Midbrain (tissue), 1 donor: ENCODE measurements at places on chromosomes 6 and 20.
A peak's percentile ranks its signal among the peaks of the same experiment; 100 is the strongest.

GRCh38 chr6:1326535-1327121, 14.7 kb downstream of the FOXQ1 start:
- DNase-seq, result no peak

GRCh38 chr20:30593572-30593971, 663.9 kb upstream of the DEFB115 start:
- DNase-seq, result no peak

- DNase-seq, result no peak
These were observed 9.9 kb downstream of the PPP1R16B start for GRCh38 chr20:38815446-38815845.

GRCh38 chr6:1182722-1183521, 129.0 kb upstream of the FOXQ1 start:
- no peak for DNase-seq

GRCh38 chr6:85637579-85637978, 5.1 kb downstream of the SYNCRIP start:
- DNase-seq, result no peak

DNA sequence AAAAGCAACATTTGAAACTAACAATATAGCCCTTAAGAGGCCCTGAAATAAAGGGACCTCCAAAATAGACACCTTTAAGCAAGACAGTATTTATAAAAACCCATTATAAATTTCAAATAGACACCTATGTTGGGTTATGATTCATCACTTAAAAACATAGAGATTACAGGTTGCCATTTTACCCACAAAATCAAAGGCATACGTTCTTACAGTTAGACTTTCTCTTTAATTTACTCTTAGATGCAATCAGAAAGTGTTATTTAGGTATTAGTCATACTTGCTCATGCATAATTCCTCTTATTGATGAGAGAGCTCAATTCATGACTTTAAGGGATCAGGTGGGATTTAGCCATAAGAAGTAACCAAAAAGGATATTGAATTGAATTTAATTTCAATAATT, 51.5 kb upstream of the TMEM200A start:
- no peak for DNase-seq

- no peak for DNase-seq
These were observed 229.4 kb downstream of the FNDC1 start for GRCh38 chr6:159398633-159399032.

- no peak for DNase-seq
These were observed 140.8 kb downstream of the PTPRK start for GRCh38 chr6:128379577-128379976.

DNA sequence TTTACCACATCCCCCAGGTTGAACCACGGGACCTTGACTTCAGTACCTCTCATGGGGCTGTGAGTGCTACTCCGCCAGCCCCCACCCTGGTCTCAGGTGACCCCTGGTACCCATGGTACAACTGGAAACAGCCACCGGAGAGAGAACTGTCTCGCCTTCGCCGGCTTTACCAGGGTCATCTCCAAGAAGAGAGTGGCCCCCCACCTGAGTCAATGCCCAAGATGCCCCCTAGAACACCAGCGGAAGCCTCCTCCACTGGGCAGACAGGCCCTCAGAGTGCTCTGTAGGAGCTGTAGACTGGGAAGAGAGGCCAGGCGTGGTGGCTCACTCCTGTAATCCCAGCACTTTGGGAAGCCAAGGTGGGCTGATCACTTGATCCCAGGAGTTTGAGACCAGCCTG, 1.2 kb upstream of the ATAT1 start:
- no peak for DNase-seq

DNA sequence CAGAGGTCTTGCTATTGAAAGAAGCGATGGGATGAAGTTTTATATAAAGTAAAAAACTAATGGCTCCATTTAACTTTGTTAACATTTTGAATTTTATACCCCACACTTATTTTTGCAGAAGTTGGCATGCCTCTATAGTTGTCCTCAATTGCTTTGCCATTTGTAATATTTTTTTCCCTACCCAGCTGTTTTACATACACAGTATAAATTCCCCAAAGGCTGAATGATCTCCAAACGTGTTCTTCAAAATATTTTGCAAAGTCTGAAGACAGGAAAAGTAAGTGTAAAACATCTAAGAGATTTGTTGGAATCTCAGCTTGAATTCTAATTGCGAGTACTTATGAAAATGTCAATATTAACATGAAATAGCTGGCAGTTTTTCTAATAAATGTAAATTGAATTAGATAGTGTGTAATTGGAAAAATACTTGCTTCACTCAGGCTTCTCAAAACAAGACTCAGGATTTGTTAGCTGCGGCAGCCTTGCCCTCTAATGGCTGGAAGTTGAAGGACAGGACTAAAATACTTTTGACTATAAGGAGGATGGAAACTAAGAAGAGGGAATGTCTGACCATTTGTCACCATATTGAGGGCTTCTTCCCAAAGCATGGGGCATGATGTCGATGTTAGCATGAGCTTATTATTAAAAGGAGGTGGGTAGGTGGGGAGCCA, 226.8 kb downstream of the UST start:
- peak; percentile 23 for DNase-seq

- DNase-seq, result no peak
These were observed 2.8 kb downstream of the KCTD20 start for GRCh38 chr6:36445621-36446020.

DNA sequence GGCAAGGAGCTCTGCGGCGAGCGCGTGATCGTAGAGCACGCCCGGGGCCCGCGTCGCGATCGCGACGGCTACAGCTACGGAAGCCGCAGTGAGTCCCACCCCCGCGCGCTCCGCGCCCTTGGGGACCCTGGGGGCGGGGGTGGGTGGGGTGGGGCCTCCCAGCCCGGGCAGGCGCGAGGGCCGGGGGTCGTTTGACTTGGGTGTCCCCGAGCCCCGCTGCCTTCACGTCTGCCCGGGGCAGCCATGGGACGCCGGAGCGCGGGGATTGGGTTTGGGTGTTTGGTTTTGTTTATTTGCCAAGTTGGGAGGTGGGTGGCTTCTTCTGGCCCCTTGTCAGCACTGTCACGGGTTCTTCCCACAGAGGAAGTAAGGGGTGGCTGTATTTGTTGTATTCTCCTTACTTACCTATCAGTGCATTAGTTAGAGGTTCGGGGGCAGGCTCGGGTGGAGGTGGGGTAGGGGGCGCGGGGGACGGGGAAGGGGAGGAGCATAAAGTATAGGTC, 777 bp downstream of the SRSF6 start:
- DNase-seq, result no peak

DNA sequence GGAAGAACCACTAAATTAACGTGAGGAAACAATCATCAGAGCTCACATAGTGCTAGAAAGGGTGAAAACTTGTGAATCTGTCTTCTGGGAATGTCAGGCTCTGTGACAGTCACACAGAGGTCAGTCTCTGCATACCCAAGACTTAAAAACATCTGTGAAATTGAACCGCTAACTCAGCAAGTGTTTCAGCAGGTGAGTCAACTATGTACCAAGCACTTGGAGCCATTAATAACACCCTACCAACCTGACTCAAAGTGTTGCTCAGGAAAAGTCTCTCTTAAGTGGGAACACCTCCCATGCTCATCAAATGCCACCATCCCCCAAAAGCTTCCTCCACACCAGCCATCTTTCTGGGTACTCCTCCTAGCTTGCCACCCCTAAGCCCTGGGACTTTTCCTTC, 92.3 kb upstream of the CARMIL1 start:
- no peak for DNase-seq

- DNase-seq, result no peak
These were observed 144.7 kb downstream of the MYO6 start for GRCh38 chr6:75893776-75894152.

GRCh38 chr6:63904650-63905248, 269.1 kb downstream of the PHF3 start:
- no peak for DNase-seq

GRCh38 chr20:20034486-20034885, 17.3 kb downstream of the NAA20 start:
- no peak for DNase-seq

DNA sequence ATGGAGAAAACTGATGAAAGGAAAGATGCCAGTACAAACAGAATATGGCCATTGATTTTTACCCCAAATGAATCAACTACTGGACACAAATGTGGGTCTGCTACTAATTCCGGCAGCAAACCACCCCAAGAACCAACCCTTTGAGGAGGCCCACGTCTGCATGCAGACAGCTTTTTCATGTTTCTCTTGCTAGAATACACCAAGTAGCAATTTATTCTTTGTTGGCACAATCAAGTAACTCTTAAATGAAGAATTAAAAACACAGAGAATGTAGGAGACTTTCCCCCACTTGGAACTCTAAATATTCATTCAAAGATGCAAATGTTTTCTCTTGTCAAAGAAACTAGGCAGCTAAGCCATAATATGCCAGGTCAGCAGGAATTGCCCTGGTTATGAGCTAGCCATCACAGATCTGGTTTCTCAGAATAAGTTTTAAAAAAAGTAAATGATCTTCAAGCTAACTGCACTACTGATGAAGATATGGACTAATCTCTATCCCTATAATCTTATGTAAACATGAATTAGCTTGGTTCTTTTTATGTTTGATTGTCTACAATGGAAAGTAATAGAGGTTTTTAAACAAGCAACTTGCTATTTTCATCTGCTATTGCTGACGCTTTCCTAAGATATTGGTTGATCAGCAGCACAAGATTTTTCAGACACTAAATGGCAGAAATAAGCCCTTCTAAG, 163.1 kb upstream of the THEMIS start:
- no peak for DNase-seq

DNA sequence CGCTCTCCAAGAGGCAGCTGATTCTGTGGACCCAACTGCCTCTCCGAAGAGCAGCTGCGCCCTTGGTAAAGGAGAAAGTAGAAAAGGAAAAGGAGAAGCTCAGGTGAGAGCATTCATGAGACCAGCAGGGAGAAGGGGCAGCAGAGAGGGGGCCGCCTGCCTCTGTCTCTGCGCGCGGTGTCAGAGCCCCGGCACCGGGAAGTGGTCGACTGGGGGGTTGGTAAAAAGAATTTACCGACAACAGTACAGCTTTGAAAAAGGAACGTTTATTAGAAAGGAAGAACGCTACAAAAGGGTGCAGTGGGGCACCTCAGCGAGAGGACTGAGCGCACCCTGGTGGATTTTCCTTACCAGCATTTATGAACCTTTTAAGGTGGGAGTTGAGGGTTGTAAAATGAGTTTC, 61.9 kb downstream of the GPR6 start:
- no peak for DNase-seq

DNA sequence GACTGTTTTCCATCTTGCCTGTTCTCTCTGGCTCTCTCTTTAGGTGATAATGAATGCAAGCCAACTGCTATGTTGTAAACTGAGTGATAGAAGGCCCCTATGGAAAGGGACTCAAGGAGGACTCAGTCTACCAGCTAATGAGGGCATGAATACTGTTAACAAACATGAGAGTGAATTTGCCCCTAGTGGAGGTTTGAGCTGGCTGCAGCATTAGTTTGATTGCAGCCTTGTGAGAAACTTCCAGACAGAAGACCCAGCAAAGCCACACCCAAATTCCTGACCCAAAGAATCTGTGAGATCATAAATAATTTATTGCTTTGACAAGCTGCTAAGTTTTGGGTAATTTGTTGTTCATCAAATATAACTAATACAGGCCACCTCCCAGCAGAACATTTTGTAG, 50.0 kb upstream of the PLCB1 start:
- no peak for DNase-seq

GRCh38 chr6:118581489-118581959, 33.4 kb downstream of the PLN start:
- DNase-seq, result no peak

GRCh38 chr6:3108746-3109414, 9.6 kb upstream of the BPHL start:
- no peak for DNase-seq

- no peak for DNase-seq
These were observed 66.9 kb upstream of the PRL start for GRCh38 chr6:22363714-22364239.

DNA sequence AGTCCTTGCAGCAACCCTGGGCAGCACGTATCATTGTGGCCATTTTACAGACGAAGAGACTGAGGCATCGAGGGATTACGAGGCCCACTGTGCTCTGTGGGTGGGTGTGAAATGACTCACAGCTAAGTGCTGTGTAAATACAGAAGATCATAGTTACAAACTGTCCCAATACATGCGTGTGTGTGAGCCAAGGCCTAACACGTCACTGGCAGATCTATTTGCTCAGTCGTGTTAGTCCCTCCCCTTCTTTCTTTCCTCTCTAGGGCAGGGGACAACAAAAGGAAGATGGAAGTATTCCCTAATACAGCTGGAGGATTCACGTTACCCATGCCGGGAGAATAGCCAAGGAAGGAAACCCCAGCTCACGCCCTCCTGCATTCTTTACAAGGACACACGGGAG, 175.9 kb downstream of the CDC5L start:
- DNase-seq, result no peak

- DNase-seq, result no peak
These were observed 89.4 kb upstream of the EDN1 start for GRCh38 chr6:12200761-12201160.

- no peak for DNase-seq
These were observed 76.6 kb upstream of the VGLL2 start for GRCh38 chr6:117188627-117189201.

DNA sequence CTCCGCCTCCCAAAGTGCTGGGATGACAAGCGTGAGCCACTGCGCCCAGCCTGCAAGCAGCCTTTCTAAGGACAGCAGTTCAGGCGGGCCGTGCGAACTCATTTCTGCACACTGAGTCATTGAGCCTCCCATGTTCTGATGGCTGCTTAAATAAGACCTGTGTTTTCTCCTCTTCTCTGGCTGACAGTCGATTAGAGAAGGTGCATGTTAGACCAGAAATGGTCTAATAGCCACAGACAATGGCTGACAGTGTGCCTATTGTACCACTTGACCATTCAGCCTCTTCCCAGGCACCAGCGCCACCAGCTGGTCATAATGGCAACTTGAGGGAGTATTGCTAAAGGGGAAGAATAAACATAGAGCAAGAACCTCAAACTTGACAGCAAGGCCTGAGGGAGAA, 6.2 kb downstream of the CST11 start:
- peak; percentile 84 for DNase-seq

GRCh38 chr20:48275286-48276020, 490.2 kb upstream of the SULF2 start:
- no peak for DNase-seq

- no peak for DNase-seq
These were observed 102.3 kb upstream of the BMP2 start for GRCh38 chr20:6665161-6665560.

- no peak for DNase-seq
These were observed 565.0 kb upstream of the ADGRB3 start for GRCh38 chr6:68069921-68070710.

DNA sequence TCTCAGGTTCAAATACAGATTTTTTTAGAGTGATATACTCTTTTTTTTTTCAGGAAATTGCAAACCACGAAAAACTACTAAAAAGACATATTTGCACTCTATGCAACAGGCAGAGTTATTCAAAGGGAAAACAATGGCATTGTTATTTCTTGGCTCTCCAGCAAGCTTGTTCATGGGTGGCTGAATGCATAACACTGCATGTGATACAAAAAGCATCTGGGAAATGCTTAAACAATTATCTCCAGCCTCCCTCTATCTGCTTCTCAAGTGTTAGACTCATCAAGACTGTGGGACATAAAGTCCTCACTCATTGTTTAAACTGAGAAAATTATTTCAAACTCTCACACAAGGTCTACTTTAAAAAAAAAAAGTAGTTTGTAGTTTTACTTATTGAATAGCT, 7.3 kb upstream of the COL12A1 start:
- DNase-seq, result peak; percentile 38

GRCh38 chr20:23823621-23824324, 2.8 kb downstream of the CST2 start:
- DNase-seq, result no peak

GRCh38 chr6:79440598-79440997, 96.6 kb downstream of the LCA5 start:
- no peak for DNase-seq
